ENCODE measurements at places on chromosomes 16 and 17.

GRCh38 chr16:83586461-83587200 lies 221.1 kb upstream of the HSBP1 start:
- no peak for DNase-seq

DNA sequence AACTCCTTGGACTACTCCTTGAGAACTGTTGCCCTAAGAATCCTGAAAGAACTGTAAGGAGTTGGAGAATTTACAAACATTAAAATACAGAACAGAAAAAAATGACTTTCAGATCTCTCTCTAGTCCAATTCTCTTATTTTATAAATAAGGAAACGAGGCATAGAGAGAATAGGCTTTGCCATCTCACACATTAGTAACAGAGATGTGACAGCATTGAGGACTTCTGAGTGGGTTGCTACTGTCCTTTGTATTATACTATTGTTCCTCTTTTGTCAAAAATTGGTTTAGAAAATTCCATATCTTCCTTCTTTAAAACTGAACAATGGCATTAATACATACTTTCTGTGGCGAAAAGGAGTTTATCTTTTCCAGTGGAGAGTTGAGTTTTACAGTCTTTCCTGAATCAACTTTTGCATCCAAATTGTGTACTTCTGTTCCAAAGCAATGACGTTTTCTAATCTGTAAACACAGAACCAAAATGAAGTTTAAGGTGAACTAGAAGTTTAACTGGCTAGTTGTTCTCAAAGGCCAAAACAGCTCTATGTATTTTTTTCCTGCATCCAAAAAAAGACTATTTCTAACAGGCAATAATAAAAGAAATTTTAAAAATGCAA lies 16.5 kb downstream of the BRIP1 start:
- no peak for DNase-seq

GRCh38 chr17:5841862-5842261 lies 228.3 kb upstream of the WSCD1 start:
- no peak for DNase-seq

DNA sequence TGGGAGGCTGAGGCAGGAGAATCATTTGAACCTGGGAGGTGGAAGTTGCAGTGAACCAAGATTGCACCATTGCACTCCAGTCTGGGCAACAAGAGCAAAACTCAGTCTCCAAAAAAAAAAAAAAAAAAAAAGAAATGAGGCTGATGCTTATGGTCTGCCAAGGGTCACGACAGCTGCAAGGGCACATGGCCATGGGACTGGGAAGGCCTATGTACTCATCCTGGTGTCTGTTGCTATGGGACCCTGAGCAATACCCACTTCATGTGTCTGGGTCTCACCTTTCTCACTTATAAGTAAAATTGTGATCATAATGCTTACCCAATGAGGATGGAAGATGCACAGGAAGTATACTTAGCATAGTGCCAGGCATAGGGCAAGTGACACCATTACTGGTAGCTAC lies 16.6 kb downstream of the MIEF2 start:
- no peak for DNase-seq

DNA sequence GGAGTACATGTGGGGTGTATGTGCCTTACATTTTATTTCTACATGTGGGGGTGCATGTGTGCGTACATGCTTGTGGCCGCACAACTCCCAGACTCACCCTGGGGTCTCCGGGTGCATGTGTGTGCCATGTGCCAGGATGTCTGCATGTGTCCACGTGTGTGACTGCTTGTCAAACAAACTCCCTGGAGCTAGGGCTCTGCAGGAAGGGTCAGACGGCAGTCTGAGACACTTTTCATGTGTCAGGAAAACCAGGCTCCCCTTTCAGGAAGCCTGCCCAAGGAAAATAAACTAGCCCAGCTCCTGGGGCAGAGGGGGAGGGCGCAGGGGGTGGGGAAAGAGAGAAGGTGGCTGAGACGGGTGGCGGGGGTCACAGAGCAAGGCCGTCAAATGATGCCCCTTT lies 44.7 kb downstream of the FZD2 start:
- DNase-seq, result no peak

GRCh38 chr17:80886641-80887573 lies 104.7 kb upstream of the CHMP6 start:
- DNase-seq, result no peak
